ENCODE measurements at places on chromosomes 3 and 15.

- DNase-seq = no peak
Observed at GRCh38 chr15:80904998-80905397, 84.6 kb downstream of the MESD start.

GRCh38 chr15:98905963-98906711 is 101.5 kb downstream of the PGPEP1L start:
- no peak for DNase-seq

DNA sequence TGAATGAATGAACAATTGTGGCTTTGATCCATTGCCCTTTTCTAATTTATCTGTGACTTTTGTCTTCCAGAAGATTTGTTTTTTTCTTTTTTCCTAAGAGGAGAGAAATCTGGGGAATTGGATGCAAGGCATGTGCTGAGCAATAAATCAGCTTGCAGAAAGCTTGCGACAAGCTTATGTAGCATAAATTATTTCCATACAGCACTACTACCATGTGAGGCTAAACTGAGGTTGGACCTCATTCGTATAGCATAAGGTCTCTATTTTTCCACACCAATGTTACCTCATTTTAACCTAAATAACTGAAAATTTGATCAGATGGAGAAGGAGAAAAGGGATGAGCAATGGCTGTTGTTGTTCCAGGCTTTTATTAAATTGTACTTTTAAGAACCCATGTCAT is 455.6 kb downstream of the TUSC7 start:
- DNase-seq = no peak

DNA sequence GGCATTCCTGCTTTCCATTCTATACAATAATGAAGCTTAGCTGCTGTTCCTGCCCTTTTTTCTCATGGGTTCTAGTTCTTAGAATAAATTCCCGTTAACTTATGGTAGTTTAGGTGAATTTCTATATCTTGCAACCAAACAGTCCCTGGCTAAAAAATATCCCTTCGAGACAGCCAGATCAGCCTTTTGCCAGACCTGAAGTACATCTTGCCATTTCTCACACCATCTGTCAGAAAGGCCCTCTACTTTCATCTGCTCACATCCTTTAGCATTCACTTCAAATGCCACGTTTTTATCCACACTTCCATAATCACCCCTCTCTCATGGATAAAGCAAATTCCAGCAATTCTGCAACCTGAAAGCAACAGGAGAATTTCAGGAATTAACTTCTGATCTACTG is 145.4 kb downstream of the GAP43 start:
- no peak for DNase-seq

DNA sequence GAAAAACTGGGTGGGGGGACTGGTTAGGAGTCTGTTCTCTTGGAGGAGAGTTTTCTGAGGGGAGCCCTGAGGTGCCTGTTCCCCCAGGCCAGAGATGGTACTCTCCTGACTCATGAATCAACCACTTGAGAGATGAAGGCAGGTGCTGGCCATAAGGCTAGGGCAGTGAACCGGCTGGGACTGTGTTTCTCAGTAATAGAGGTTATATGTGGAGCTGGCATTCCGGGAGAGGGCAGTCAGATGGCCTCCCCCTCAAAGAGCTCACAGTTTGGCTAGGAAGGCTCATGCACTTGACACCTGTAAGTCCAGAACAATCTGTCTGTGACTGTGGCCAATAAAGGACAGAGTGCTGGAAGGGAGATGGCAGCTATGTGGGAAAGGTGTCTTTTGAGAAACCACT is 10.0 kb upstream of the SCN10A start:
- no peak for DNase-seq

- DNase-seq = no peak
Observed at GRCh38 chr3:7630351-7630911, 769.5 kb downstream of the GRM7 start.

DNA sequence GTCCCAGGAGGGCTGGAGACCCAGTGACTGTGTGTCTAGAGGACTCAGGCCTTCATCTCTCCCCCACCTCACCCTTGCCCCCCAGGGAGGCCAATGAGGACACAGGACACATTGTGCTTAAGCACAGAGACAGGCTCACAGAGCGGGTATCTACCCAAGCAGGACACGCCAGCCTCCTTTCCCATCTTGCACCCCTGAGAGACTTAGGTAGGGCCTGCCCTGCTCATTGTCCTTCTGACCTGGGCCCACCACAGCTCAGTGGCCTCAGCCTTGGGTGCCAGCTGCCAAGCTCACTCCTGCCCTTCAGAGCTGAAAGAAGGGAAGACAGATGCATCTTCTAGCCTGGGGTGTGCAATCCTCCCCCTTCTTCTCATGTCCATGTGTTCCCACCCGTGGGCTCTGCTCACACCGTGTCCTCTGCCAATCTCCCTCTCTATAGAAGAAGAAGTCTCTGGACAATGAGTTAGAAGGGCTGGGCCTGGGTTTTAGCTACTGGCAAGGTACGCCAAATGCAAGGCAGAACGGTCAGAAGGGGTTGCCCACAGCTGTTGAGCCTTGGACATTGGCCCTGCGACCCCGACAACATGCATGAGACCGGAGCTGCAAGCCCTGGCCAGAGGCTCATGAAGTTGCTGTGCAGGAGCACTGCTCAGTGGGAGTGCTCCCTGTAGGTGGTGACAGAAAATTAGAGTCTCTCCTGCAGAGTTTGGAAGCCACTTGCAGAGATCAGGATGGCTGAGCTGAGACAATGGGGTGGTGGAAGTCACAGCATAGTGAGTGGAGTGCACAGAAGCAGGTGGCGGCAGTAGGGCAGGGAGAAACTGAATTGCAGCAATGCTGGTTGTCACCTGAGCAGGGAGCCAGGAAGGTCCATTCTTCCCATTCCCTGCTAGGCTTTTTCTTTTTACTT is 32.8 kb downstream of the ACSBG1 start:
- no peak for DNase-seq

- DNase-seq = no peak
Observed at GRCh38 chr3:38627956-38628355, 21.5 kb downstream of the SCN5A start.

- no peak for DNase-seq
Observed at GRCh38 chr15:77858792-77859490, 218.6 kb downstream of the TBC1D2B start.

- no peak for DNase-seq
Observed at GRCh38 chr3:129553719-129554118, 10.7 kb downstream of the H1-8 start.

GRCh38 chr15:22950256-22950990 is 29.7 kb downstream of the CYFIP1 start:
- DNase-seq = no peak

- no peak for DNase-seq
Observed at GRCh38 chr15:31457161-31457560, 130.5 kb downstream of the KLF13 start.

GRCh38 chr3:129022114-129023007 is 21.3 kb downstream of the EFCC1 start:
- no peak for DNase-seq

- no peak for DNase-seq
Observed at GRCh38 chr3:190097025-190097424, 23.7 kb downstream of the P3H2 start.

DNA sequence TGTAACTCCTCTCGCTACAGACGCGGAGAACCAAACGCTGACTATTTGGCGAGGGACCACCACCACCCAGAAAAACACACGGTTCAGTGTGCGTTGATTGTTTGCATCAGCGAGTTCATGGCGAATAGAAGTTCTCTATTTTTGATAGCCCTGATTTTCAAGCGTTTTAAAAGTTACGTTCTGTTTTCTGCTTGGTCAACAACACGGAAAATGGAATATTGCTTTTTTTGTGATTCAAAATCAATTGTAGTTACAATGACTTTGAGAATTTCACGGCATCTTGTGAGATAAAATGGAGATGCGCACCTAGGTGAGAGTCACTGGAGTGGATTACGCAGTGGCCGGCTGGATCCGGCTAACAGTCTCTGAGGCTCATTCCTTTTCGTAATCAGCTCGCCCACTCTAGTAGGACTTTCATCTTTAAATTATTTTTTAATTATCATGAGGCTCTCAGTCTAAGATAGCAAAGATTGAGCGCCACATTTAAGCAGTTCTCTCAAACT is 54.8 kb downstream of the CCDC54 start:
- DNase-seq = no peak

GRCh38 chr3:17831366-17831765 is 88.9 kb upstream of the TBC1D5 start:
- DNase-seq = no peak

GRCh38 chr3:156587760-156588069 is 32.8 kb upstream of the SSR3 start:
- no peak for DNase-seq

DNA sequence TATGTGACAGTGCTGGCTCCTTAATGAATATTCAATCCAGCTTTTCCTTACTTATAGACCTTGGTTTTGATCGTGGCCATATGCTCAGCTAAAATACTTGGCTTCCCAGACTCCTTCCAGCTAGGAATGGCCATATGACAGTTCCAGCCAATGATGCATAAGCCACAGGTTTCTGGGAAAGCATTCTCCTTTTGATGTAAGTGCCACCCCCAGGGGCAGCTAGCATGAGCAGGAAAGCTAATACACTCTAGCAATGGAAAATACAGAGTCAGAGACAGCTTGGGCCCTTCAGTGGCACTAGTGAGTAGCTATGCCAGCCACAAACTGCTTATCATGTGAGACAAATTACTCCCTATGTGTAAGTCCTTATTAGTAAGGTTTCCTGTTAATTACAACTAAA is 26.7 kb downstream of the TBC1D2B start:
- DNase-seq = peak; percentile 67

GRCh38 chr3:157581371-157581770 is 78.2 kb upstream of the VEPH1 start:
- no peak for DNase-seq

- no peak for DNase-seq
Observed at GRCh38 chr3:82157952-82158351, 396.5 kb upstream of the GBE1 start.

- DNase-seq = no peak
Observed at GRCh38 chr15:25728816-25729215, 134.3 kb downstream of the ATP10A start.

DNA sequence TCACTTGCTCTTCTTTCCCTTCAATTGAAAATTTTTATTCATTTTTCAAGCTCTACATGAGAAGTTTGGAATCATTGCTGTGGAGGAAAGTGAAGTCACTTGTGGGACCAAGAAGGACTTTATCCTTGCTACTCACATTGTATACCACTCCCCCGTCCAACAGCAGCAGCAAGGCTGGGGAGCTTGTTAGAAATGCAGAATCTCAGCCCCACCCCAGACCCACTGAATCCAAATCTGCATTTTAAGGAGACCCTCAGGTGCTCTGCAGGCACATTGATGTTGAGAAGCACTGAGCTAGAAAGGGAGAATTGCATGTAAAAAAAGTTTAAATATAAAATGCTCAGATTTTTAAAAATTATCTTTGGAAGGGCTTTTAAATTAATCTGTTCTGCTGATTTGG is 202.3 kb upstream of the MRPL3 start:
- no peak for DNase-seq

DNA sequence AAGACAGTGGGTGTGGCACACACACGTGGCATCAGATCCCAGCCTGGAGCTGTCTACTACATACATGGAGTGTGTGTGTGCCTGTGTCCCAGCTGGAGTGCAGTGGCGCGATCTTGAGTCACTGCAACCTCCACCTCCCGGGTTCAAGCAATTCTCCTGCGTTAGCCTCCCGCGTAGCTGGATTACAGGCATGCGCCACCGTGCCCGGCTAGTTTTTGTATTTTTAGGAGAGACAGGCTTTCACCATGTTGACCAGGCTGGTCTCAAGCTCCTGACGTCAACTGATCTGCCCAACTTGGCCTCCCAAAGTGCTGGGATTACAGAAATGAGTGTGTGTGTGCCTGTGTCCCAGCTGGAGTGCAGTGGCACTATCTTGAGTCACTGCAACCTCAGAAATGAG is 108.8 kb downstream of the IL12A start:
- no peak for DNase-seq

GRCh38 chr15:69997813-69998212 is 99.9 kb downstream of the TLE3 start:
- DNase-seq = no peak

GRCh38 chr3:79002465-79003372 is 765.1 kb downstream of the ROBO1 start:
- DNase-seq = no peak

DNA sequence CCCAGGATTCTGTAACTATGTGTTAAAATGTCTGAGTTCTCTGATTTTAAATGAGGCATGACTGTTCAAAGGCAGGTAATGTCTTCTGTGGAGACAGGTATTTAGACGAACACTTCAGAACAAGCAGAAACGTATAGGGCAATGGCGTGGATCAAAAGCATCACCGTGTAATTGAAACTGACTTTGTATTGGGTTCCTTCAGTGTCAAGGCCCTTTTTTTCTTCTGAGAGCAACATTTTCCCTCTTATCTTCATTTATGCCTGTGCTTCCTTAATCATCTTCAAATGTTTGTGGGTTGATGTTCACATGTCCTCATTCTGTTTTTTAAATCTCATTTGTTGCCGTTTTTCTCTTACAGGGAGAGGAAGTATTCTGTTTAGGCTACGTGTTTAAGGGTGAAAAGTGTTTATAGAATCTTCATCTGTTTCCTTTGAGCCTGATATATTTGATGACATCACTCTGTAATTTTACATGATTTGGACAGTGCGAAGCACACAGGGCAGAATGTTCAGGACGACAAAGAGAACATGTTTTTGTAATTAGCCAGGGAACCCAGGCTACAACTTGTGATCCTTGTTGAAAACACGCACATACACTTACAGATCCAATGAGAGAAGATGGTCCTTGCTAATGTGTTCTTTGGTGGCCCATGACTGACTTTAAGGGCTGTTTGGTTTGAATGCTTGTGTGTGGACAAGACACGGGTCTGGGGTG is 196.0 kb downstream of the LRTM1 start:
- no peak for DNase-seq

- no peak for DNase-seq
Observed at GRCh38 chr3:128312271-128312670, 154.4 kb downstream of the DNAJB8 start.

DNA sequence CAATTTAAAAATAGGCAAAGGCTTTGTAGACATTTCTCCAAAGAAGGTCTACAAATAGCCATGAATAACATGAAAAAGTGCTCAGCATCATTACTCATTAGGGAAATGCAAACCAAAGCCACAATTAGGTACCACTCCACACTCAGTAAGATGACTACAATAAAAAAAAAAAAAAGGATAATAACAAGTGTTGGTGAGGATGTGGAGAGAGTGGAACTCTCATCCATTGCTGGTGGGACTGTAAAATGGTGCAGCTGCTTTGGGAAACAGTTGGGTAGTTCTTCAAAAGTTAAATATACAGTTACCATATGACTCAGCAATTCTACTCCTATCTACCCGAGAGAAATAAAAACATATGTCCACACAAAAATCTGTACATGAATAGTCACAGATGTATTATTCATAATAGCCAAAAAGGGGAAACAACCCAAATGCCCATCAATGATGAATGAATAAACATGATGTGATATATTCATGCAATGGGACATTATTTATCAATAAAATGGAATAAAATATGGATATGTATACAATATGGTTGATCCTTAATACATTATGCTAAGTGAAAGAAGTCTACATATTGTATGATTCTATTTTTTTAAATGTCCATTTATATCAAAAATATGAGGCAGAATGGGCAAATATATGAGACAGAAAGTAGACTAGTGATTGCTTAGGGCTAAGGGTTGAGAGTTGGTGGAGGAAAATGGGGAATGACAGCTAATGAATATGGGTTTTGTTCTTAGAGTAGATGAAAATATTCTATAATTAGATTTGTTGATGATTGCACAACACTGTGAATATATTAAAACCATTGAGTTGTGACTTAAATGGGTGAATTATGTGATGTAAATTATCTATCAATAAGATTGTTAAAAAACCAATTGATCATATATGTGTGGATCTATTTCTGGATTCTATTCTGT is 66.1 kb upstream of the SMAD3 start:
- no peak for DNase-seq

GRCh38 chr3:107206945-107207344 is 170.3 kb upstream of the CCDC54 start:
- no peak for DNase-seq
